ENCODE measurements at places on chromosomes 7 and 10.

DNA sequence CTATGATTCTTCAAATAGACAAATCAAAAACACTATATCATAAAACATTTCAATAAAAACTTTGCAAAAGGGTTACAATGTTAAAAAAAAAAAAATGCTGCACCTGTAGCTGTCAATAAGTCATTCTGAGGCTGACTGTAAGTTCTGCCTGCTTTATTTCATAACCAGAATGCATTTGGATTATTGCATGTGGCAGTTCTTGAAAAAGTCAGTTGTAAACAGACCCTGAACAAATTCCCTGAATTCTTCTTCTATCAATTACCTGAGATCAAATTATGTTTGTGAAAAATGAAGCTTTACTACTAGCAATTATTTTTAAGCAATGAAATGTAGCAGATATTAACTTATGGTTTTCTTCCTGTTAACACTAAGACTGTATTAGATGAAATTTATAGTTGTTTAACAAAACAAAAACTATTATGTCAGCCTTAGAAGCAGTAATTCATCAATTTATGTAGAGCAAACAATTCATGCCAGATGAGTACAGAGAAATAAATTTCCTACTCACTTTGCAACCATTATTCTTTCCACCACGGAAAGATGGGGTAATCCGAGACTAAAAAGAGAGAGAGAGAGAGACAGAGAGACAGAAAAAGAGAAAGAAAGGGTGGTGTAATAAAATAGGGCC, 107.8 kb downstream of the SFMBT2 start:
- no peak for DNase-seq

GRCh38 chr7:32266932-32267475, 196.8 kb upstream of the PDE1C start:
- no peak for DNase-seq

GRCh38 chr7:36739351-36739750, 15.1 kb upstream of the AOAH start:
- no peak for DNase-seq

- DNase-seq, result no peak
Observed at GRCh38 chr7:104149822-104150221, 58.0 kb downstream of the ORC5 start.

- no peak for DNase-seq
Observed at GRCh38 chr10:110964681-110965080, 45.3 kb downstream of the SHOC2 start.

DNA sequence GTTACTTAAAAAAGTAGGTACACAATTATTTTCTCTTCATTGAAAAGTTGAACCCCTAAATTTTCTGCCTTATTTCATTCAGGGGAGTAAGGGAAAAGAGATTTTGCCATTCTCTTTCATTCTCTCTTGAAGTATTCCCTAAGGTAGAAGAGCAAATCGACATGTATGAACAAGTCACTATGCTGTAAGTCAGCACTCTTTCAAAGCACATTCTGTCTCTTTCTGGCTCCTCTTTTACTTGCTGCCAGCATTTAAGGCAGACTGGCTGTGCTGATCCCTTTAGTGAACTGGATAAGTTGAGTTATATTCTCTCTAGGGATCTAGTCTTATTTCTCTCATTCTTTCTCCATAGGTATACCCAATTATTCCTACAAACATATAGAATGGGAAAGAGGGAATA, 222.3 kb upstream of the ZWINT start:
- no peak for DNase-seq

- no peak for DNase-seq
Observed at GRCh38 chr7:133117452-133117851, 35.6 kb upstream of the CHCHD3 start.

- DNase-seq, result peak; percentile 20
Observed at GRCh38 chr7:25720427-25720826, 431.6 kb upstream of the NFE2L3 start.

GRCh38 chr10:59896191-59896590, 10.2 kb downstream of the CCDC6 start:
- peak; percentile 55 for DNase-seq

- DNase-seq, result no peak
Observed at GRCh38 chr10:110637558-110638053, 6.5 kb upstream of the RBM20 start.

GRCh38 chr10:133139551-133140065, 20.4 kb upstream of the KNDC1 start:
- DNase-seq, result peak; percentile 49

DNA sequence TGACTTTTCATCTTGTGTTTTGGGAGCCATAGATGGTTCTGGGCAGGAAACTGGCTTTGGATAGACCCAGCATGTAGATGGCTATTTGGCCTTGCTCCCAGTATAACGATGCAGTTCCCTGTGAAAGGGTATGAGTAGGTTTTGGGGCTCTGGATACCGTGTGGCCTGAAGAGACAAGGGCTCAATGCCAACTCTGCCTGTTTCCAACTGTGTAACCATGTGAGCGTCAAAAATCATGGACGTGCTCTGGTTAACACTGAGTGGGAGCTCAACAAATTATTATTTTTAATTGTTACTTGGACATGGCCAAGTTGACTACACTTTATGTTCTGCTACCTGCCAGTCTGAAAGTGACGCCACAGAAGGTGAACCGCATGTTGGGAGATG, 41.8 kb downstream of the EGFR start:
- no peak for DNase-seq

GRCh38 chr7:115340828-115341227, 418.9 kb downstream of the MDFIC start:
- peak; percentile 4 for DNase-seq

- peak; percentile 58 for DNase-seq
Observed at GRCh38 chr10:17872191-17873091, 63.3 kb downstream of the MRC1 start.

DNA sequence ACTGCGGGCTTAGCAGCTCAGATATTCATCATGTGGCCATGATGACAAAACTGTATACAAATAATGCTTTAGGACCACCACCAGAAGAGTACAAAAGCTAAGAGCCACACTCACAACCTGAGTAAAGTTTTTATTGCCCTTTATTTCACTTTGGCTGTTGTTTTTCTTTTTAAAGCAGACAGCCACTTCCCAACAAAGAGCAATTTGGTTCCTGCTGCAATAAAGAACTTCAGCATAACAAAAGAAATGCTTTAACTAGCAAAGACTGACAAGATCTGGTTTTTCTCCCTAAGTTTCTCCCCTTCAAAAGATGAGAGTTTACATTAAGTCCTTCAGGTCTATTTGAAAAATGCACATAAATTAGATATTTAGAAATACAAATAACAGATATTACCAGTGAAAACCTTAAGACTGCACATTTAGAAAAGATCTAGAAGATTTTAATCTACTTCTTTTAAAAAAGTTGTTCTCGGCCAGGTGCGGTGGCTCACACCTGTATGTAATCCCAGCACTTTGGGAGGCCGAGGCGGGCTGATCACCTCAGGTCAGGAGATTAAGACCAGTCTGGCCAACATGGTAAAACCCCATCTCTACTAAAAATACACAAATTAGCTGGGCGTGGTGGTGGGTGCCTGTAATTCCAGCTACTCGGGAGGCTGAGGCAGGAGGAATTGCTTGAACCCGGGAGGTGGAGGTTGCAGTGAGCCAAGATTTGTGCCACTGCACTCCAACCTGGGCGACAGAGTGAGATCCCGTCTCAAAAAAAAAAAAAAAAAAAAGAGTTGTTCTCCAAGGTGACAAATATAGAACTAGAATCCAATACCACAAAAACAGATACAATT, 59.4 kb downstream of the WAPL start:
- no peak for DNase-seq

GRCh38 chr10:3365630-3366029, 193.0 kb upstream of the PITRM1 start:
- DNase-seq, result no peak

GRCh38 chr7:104444017-104444416, 115.6 kb downstream of the LHFPL3 start:
- no peak for DNase-seq

DNA sequence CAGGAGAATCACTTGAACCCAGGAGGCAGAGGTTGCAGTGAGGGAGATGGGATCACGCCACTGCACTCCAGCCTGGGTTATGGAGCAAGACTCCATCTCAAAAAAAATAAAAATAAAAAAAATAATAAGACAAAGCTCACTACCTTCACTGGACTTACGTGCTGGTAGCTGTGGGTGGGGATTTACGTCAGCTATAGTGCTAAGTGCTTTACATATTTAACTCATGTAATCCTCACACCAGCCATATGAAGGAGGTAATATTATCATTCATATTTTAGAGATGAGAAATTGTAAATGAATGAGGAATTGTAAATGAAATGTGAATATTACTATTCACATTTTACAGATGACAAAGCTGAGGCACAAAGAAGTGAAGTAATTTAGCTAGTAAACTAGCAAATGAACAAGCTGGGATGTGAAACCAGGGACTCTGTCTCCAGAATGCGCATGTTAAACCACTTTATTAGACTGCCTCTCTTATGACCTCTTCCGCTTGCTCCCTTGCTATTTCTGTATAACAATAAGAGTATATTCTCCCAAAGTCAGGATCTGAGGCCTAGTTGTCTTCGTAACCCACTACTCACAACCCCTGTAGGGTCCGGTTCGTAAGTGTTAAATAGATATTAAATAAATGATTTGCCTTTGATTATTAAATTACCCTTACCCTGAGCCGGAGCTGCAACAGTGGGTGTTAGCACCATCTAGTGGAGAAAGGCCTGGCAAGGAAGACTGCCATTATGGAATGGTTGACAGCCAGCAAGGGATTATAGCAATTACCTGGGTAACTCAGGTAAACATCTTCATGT, 70.2 kb downstream of the HTR7 start:
- peak; percentile 51 for DNase-seq

GRCh38 chr7:17071866-17072265, 190.1 kb upstream of the AGR3 start:
- no peak for DNase-seq

DNA sequence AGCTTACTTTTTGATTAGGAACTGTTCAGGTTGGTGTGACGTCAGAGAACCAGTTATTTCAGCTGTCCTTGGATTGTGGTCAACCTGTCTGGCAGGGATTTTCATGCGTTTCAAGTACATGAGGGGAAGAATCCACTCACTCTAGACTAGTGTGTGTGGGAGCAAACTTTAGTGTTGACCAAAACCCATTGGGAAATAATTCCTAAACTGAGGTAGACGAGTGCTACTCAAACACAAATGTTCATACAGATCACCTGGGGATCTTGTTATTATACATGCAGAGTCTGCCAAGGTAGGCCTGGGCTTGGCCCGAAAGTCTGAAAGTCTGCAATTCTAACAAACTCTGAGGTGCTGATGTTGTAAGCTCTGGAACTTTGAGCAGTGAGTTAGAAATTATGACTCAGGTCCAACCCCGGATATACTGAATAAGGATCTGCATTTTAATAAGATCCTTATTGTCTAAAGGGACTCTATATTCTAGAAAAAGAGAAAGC, 111.1 kb upstream of the CREB5 start:
- no peak for DNase-seq

GRCh38 chr7:151689196-151689971, 169.7 kb upstream of the RHEB start:
- DNase-seq, result no peak

Measured in hematopoietic multipotent progenitor cell treated with erythropoietin and hydrocortisone succinate and interleukin-3 and kit ligand, for 4 days (in vitro differentiated cells).